A673 (cell line): ENCODE measurements at places on chromosomes 4 and X. TPM values are rescaled to one million over a fixed set of nuclear protein-coding genes. Genes with fewer than 3 reads are reported as not detected.
A peak's percentile ranks its signal among the peaks of the same experiment; 100 is the strongest.

DNA sequence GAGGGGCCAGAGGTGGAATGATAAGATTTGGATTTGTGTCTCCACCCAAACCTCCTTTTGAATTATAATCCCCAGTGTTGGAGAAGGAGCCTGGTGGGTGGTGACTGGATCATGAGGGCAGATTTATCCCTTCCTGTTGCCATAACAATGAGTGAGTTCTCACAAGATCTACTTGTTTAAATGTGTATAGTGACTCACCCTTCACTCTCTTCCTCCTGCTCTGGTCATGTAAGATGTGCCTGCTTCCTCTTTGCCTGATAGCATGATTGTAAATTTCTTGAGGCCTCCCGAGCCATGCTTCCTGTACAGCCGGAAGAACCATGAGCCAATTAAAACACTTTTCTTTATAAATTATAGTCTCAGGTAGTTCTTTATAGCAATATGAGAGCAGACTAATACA, 348.6 kb downstream of the AR start:
- DNase-seq = no peak

- DNase-seq = peak; percentile 4
Observed at GRCh38 chr4:67779631-67780030, 25.4 kb upstream of the GNRHR start.

- DNase-seq = no peak
Observed at GRCh38 chr4:70901607-70901983, 574 bp upstream of the MOB1B start.

NXF2 gene
- total RNA-seq = not detected in 2 replicates

DNA sequence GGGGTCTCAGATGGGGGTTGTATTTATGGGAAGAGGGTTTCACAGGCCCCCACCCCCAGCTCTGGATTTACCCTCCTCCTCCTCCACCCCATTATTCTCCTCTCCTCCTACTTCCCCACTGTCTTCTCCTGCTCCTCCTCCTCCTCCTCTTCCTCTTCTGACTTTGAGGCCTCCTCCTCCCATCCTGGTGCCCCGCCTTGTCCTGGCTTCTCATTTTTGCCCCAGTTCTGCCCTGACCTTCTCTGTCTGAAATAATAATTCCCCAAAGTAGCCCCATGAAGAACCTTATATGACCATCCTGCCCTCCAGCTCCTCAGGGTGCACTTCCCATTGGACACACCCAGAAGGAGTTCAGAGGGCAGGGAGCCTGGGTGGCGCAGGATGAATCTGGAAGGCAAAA, 351.4 kb upstream of the GATB start:
- DNase-seq = no peak
